ENCODE measurements at places on chromosomes 6 and 20.

DNA sequence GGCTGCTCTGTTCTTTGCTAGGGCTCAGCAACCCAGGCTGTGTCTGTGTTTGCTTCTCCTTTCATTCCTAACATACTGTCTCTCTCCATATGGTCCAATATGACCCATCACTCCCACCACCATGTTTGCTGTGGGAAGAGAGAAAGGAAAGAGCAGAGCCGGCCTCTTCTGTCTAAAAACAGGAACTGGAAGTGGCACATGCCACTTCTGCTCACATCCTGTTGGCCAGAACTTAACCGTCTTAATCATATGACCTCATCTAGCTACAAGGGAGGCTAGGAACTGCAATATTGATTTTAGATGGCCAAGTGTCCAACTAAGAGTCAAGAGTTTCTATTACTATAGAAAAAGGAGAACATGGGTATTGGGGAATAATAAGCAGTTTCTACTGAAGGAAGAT is 212.5 kb upstream of the CHD6 start:
- no peak for DNase-seq

DNA sequence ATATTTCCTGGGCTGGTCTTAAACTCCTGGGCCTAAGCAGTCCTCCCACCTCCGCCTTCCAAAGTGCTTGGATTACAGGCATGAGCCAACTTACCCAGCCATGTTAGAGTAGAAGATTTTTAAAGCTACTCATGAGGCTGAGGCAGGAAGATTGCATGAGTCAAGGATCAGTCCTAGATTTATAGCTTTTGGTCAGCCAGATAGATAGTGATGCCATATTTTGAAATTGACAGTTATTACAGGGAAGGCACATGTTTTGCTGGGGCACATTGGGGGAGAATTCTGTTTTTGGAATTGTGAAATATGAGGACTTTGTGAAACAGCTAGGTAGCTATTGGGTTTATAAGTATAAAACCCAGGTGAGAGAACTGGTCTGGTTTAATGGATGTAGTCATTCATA is 40.9 kb downstream of the DOP1A start:
- no peak for DNase-seq

GRCh38 chr6:38476888-38477287 is 162.8 kb downstream of the BTBD9 start:
- DNase-seq = no peak

DNA sequence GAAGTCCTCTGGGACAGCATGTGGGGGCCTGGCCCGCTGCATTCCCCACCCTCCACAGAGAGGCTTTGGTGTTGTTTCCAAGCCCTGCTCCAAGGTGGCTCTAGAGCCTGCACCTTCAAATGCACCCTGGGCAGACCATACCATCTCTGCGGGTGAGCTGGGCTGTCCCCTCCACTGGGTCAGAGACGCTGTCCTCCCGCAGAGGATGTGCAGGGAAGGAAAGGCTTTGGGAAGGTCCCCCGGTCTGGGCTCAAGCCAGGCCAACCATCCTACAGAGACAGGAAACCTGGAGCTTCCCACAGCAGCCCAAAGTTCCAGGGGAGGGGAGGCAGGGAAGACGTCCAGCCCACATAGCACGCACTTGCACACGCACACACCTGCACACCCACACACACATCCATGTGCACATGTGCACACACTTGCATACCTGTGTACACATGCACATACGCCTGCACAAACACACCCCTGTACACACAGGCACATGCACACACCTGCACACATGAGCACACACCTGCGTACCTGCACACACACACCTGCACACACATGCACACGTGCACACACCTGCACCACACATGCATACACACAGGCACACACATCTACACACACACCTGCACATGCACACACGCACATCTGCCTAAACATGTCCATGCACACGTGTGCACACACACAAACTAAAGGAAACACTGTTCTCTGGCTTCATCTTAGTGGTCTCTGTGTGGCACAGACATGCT is 155.4 kb downstream of the ERMARD start:
- no peak for DNase-seq

DNA sequence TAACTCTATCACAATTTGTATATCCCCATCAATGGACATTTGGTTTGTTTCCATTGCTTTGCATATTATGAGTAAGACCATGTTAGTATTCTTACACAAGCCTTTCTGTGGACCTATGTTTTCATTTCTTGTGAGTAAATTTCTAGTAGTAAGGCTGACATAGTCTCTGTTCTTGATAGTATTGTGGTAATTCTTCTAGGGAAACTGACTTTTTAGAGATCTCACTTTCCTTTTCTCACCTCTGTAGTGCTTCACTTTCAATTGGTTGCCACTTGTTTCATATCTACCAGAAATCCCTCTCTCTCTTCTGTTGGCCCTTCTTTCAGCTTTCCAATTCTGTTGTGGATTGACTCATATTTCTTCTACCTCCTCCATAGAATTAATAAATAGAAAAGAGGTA is 8.5 kb downstream of the ISM1 start:
- no peak for DNase-seq

DNA sequence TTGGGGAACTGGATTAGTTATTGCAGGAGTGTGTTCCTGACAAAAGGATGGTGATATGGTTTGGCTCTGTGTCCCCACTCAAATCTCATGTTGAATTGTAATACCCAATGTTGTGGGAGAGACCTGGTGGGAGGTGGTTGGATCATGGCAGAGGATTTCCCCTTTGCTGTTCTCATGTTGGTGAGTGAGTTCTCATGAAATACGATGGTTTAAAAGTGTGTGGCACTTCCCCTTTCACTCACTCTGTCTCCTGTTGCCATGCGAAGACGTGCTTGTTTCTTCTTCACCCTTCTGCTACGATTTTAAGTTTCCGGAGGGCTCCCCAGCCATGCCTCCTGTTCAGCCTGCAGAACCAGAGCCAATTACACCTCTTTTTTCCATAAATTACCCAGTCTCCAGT is 16.2 kb upstream of the TREM1 start:
- no peak for DNase-seq

GRCh38 chr6:71043902-71044301 is 87.0 kb upstream of the B3GAT2 start:
- no peak for DNase-seq

GRCh38 chr20:51393571-51393970 is 148.9 kb downstream of the NFATC2 start:
- no peak for DNase-seq

GRCh38 chr6:136930528-136930927 is 8.4 kb downstream of the SLC35D3 start:
- DNase-seq = no peak

GRCh38 chr6:17705428-17705777 is 1.3 kb downstream of the NUP153 start:
- DNase-seq = no peak

DNA sequence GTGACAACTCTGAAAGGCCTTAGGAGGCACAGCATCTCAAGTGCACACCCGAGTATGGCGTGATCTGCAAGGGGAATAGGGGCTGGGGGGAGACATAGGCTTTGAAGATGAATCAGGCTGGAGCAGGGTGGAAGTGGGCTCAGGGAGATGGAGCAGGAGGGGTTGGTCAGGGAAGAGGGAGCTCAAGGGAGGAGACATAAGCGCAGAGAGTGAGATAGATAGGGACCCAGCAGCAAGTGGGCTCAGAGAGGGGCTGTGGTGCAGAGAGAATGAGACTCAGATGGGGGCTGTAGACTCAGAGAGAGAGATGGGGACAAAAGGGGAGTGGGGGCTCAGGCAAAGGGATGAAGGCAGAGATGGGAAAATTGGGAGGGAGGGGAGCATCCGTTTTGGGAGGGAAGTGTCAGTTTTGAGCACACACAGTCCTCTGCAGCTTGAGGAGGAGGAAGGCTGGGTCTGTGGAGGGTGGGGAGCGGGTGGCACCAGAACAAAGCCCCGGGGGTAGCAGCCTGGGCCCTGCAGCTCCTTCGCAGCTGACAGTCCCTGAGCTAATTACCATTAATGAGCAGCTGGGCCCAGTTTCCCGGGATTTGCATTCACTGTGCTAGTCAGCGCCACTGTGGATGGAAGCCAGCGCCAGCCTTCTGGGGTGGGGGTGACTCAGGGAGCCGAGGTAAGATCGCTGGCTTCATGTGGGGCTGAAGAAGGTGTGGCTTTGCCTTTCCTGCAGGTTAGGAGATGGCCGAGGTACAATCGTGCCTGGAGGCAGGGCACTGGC is 18.7 kb downstream of the SRXN1 start:
- no peak for DNase-seq

GRCh38 chr20:56779452-56780143 is 150.5 kb downstream of the TFAP2C start:
- no peak for DNase-seq

DNA sequence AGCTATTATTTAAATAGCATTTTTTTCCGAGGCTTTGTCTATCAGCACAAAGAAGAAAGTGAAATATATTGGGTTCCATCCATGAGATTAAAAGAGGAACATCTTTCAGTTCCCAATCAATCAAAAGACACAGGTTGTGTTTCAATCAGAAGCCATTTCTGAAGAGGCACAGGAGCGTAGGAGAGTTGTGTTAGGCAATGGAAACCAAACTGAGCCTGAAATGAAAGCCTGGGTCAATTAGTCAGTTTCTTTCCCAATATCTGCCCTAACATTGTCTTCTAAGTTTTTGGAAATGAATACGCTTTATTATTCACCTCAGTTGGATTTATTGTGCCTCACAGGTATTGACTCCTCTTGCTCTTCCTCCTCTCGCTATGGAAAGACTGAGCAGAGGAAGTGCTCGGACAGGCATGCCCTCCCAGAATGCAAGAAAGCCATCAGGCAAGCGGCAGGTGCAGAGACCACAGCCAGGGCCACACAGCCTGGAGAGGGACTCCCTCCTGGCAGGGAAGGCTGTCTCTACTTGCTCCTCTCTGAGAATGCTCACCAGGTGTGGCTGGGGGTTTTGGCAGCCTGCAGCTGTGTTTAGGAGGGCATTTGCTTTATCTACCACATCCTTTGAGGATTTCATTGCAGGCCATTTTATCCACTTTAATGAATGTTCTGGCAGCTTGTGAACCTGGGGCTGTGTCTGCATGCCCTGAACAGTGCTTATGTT is 100.8 kb upstream of the NEDD9 start:
- DNase-seq = no peak

All from NCI-H187 treated with DMSO at 0.1 percent for 48 hours (cell line).